Activated CD8-positive, alpha-beta memory T cell treated with anti-CD3 and anti-CD28 coated beads for 1 hour (primary cell): ENCODE measurements at places on chromosomes 1 and 21.

- no peak for DNase-seq
Observed at GRCh38 chr1:42966688-42967612, 8.3 kb upstream of the SLC2A1 start.

DNA sequence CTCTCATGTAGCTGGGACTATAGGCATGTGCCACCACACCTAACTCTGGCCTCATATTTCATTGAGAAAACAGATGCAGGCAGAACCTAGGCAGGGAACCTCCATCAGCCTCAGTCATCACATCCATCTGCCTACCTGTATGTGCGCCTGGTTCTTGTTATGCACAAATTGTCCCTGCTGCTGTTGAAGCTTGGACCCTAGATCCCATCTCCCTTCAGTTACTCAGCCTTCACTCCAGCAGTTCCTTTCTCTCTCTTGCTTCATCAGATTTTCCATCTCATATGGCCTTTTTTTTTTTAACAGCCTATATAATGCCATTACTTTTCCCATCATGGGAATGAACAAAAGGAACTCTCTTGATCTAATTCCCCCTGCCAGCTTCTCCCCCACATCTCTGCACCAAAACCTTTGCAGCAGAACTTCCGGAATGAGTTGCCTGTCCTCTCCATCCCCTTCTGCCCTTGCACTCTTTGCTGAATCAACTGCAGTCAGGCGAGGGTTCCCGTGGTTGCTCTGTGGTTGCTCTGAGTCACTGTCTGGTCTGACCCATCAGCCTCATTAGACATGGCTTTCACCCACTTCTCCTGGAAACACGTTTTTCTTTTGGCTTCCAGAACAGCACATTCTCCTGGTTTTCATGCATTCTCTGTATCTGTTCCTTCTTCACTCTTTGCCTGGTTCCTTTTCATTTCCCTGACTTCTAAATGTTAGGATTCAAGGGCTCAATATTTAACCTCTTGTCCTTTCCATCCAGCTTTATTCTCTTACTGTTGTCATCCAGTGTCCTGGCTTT lies 41.5 kb downstream of the UBE4B start:
- no peak for DNase-seq

- no peak for DNase-seq
Observed at GRCh38 chr1:209993061-209993830, 55.2 kb downstream of the SYT14 start.

DNA sequence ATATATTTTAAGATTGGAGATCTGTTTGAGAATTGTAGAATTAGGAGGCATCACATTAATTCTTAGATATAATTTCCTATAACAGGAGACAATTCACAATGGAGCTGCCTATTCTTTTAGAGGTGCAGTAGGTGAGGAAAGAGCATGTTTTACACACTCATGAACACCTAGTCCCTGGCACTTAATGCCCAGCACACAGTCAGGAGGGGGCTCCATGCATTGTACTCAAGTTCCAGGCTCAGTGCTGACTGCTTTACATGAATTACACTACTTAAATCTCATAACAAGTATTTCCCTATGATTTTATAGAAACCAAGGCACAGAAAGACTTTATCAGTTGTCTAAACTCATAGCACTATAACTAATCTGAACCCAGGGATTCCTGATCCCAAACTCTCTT lies 360 bp upstream of the GBP3 start:
- DNase-seq, result no peak
